Colonic mucosa (tissue), 4 donors: ENCODE measurements at places on chromosomes 4 and X.

- no peak for DNase-seq
Measured at GRCh38 chrX:123330229-123330942, 146.3 kb downstream of the GRIA3 start.

- DNase-seq: no peak
Measured at GRCh38 chr4:182808673-182809416, 108.3 kb downstream of the DCTD start.

DNA sequence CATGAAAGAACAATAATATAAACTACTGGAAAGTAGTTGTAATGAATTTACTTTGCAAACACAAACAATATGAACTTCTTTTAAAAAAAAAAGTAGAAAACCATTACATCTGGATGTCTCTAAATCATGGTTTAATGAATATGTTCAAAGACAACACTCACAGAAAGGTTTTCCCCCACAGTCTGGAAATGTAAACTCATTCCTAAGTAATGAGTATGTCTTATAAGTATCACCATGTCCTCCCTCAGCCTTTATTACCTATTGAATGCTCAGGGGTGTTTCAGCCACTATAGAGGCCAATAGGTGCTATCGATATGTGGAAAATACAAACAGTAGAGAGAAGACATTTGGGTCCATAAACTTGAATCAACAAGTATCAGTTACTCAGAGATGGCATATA is 186.7 kb downstream of the PALLD start:
- DNase-seq: no peak

GRCh38 chr4:153160821-153161220 is 43.4 kb upstream of the TRIM2 start:
- DNase-seq: no peak

DNA sequence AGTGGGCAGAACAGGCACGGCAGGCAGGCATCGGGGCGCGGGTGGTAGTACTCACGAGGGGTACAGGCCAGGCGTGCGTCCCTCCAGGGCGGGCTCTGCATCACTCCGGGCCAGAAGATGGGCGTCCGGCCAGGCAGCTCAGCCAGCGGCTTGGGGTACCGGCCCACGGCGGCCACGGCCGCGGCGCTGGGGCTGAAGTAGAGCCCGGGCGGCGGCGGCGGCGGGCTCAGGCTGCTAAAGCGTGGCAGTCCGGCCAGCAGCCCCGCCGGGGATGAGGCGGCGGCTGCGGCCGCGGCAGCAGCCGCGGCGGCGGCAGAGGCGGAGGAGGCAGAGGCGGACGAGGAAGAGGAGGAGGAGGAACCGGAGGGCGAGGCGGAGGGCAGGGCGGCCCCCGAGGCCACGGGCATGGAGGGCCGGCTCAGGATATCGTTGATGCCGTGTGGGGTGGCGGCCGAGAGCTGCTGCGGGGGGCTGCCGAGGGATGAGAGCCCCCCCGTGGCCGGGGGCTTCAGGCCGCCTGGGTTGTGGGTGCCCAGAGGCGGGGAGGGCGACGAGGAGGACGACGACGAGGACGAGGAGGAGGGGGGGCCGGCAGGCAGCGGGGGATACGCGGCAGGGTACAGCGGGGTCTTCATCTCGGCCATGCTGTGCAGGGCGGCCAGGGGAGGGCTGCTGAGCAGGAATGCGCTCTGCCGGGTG is 1.4 kb downstream of the NKX6-1 start:
- DNase-seq: no peak

DNA sequence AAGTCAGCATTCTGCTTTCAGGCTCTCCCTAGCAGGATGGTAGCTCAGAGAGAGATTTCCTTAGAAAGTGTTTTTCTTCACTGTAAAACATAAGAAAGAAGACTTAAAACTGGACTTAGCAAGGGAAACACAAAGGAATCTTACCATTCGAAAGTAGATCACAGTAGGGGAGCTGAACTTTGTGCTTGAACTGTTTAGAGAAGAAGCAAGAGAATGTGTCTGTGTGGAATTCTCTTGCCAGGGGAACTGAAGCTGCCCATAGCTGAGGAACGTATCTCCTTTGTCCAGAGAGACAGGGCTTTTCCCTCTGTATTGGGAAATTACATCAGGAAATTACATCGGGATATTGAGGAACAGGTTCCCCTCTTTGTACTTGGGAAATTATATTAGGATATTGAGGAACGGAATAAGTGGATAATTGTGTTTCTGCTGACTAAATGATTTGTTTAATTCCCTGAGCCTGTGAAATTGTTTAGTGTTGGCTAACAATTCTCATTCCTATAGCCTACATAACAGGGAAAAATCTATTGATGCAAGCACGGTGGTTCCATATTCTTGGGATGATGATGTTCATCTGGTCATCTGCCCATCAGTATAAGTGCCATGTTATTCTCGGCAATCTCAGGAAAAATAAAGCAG is 21.2 kb downstream of the SRD5A3 start:
- DNase-seq: no peak

- DNase-seq: no peak
Measured at GRCh38 chr4:105361053-105361452, 112.8 kb downstream of the PPA2 start.

DNA sequence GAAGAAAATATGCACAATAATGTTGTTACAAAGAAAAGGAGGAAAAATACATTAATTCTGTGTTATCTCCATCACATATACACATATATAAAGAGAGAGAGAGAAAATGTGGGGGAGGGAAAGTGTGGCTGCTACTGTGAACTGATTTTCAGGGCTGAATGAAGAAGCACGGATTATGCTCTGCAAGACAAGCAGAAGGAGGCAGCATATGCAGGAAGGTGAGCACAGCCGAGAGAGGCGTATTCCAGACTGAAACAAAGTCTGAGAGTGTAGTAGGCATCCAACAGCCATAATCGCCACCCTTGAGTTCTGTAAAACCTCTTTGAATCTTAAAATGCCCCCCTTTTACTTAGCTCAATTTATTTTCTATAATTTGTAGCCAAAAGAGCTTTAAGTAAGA is 1081.8 kb upstream of the GRID2 start:
- DNase-seq: no peak

DNA sequence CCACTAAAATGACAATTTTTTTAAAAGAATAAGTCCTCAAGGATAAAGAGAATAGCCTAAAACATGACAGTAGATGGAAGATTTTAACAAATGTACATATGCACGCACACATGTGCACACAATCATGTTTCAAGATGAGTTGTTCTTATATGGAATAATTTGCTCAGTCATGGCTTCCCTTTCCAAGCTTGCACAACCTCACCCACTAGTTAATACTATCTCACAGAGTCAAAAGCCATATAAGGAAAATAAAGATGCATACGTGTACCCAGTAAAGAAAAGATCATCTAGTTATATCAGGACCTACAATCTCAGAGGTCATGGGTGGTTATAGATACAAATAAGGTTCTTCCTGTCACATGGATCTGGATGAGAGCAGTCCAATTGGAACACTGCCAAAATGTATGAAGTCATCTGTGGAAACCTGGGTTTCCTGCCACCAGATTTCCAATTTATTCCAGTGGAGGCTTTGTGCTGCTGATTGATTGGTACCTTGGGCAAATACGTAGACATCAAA is 56.1 kb downstream of the FAM13A start:
- DNase-seq: peak; percentile 45

- DNase-seq: no peak
Measured at GRCh38 chr4:169315530-169316343, 45.0 kb upstream of the SH3RF1 start.

DNA sequence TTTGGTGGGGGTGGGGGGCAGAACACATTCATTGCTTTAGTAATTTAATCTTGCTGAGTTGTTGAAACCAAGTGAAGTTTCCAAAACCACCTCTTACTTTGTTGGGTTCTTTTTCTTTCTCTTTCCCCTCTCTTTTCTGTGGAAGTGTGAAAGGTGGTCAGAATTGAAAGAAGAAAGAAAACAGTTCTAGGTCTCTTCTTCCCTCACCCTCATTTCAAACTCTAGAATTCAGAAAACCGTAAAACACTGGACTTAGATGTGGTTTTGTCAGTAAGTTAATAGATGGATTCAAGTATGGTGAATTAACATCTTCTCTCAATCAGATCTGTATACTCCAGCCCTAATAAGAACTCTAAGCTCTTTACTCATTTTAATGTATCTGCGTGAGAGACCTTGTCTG is 23.7 kb downstream of the PLP1 start:
- no peak for DNase-seq

DNA sequence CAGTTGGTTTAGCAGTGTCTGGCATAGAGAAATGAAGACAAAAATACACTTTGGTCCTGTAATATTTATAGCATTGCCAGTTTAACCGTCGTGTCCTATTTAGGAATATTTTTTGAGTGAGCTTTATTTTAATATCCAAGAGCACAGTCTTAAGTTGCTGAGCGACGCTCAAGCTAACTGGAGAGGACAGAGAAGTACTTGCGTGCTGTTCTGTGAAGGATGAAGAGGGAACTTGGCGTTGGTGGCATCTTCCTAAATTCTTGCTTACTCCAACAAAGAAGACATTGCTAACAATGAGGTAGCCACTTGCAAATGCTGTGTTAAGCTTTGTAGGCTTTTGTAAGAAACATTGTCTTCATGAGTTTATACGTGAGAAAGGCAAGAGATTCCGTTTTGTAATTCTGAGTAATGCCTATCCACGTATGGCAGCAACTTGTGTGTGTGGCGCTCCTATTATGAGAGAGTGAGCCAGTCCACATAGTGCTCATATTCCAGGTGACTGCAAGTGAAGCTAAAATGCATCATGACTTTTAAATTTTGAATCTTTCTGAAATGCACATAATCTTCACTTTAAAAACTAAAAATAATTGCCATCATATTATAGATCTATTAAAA is 50.6 kb downstream of the SYNPO2 start:
- DNase-seq: no peak

- DNase-seq: no peak
Measured at GRCh38 chr4:7303561-7303960, 111.2 kb downstream of the SORCS2 start.

- no peak for DNase-seq
Measured at GRCh38 chrX:103488332-103488731, 31.0 kb downstream of the RAB40A start.

DNA sequence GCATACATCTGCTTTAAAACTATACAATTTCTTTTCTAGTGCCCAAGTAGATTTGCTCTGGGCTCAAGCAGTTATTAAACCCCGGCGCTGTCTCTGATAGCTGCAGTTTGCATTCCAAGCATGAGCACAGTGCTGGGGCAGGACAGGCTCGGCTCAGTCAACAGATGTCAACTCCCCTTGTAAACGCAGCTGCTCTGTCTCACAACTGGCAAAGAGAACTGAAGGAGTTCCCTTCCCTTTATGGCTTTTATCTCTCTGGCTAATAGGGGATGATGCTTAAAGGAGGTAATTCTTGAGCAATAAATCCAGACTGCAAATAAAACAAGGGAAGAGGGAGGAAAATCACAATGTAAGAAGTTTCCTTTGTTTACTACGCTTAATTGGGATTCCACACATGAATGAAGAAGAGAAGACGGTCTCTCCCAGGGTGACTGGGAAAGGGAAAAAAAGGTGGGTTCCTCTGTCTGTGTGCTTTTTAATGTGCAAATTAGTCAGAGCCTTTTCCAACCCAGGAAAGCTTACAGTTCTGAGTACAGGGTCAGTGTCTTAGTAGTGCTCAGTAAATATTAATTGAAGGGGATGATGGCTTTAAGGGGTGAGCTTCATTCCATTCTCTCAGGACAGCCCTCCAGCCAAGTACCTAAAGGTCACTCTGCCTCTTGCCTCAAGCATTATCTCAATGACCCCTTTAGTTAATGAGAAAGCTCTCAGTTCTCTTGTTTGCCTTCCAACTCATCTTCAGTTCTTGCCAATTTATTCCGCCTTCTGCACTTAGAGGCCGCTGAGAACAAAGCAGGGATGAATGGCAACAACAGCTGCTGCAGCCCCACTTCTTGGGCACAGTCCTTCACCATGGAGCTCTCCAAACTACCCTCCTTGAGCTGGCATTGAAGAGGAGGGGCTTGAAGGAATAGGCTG is 155.7 kb upstream of the JADE1 start:
- peak; percentile 47 for DNase-seq

GRCh38 chrX:119407681-119408080 is 8.5 kb downstream of the SLC25A43 start:
- no peak for DNase-seq

GRCh38 chrX:69627744-69628143 is 11.8 kb downstream of the EDA start:
- DNase-seq: no peak

GRCh38 chr4:145153904-145154298 is 26.5 kb downstream of the OTUD4 start:
- DNase-seq: no peak

DNA sequence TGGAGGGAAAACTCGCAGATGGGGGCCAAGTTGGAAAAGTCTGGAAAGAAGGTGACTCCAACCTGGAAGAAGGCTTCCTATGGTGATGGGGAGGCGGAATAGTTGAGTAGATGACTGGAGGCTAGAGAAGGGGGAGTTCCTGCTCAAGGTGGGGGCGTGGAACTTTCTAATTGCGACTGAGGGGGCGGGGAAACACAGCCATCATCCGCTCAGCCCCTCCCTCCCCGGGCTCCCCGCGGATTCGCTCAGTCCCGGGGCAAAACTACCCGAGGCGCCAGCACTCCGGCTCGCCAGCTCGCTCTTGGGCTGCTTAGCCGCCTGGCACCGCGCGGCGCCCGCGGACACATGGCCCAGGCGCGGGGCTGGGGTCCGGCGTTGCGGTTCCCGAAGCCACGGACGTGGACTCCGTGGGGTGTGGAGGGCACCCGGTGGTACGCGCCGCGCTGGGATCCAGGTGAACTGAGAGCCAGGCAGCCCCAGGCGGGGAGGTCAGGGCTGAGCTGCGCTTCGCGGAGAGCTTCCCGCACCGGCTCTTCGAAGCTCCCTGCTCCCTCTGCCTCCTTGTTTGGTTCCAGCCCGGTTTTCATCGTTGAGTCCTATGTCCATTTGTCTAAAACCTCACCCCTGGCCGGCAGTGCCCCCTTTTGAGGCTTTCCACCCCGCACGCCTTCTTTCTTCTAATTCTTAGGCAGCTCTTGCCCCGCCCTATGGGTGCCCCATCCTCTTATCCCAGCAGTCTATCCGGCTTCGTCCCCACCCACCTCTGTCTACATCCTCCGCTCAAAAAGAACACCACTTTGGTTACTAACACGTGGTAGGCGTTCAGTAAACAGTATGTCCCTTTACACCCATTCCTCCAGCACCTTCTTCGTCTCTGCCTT is 38.9 kb downstream of the STARD8 start:
- DNase-seq: no peak

- DNase-seq: no peak
Measured at GRCh38 chr4:53189011-53189410, 176.8 kb downstream of the SCFD2 start.

GRCh38 chr4:128513664-128514484 is 226.3 kb upstream of the PGRMC2 start:
- DNase-seq: no peak

GRCh38 chrX:2618516-2618915 is 72.6 kb upstream of the CD99 start:
- no peak for DNase-seq

DNA sequence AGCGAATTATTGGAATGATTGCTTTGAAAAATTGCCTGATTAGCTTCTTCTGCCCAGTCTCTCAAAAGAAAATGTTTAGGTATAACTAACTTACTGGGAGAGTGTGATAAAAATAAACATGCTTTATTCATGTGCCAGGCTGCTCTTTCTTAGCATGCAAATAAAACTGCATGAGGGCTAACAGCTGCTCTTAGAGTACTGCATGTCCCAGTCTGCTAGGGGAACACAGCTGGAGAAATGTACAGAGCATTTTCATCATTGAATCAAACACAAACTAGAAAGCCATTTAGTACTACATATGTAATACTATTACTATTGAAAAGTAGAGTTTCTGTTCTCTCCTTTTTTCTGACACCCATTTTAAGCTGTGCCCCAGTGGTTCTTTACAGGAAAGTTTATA is 726.0 kb downstream of the GRID2 start:
- DNase-seq: no peak

GRCh38 chrX:32195611-32196010 is 1015.7 kb downstream of the DMD start:
- no peak for DNase-seq

- DNase-seq: no peak
Measured at GRCh38 chrX:67585401-67585800, 41.6 kb downstream of the AR start.
